ENCODE measurements at places on chromosomes 1 and 21.

- DNase-seq: no peak
Observed at GRCh38 chr1:56563568-56563967, 15.8 kb downstream of the PLPP3 start.

- no peak for DNase-seq
Observed at GRCh38 chr1:29675481-29676263, 439.4 kb downstream of the PTPRU start.

DNA sequence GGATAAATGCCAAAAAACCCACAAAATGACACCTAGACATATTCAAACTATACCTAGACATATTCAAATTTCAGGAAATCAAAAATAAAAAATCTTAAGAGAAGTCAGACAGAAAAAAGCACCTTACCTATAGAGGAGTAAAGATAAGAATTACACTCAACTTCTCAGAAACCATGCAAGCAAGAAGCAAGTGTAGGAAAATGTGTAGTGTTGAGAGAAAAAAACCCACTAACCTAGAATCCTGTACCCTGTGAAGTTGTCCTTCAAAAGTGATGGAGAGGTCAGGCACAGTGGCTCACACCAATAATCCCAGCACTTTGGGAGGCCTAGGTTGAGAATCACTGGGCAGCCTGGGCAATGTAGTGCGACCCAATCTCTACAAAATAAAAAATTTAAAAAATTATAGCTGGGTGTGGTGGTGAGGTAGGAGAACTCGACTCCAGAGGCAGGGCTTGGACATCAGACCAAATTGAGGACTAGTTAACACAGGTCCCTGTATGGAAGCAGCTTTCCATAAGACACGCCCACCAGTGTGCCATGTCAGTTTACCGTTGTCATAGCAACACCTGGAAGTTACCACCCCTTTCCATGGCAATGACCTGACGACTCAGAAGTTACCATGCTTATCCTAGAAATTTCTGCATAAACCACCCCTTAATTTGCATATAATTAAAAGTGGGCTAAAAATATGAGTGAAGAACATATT, 20.7 kb downstream of the PDIK1L start:
- DNase-seq: no peak

- DNase-seq: no peak
Observed at GRCh38 chr1:39411526-39412478, 79.6 kb upstream of the BMP8A start.

- DNase-seq: no peak
Observed at GRCh38 chr1:238340989-238341388, 450.3 kb upstream of the ZP4 start.

DNA sequence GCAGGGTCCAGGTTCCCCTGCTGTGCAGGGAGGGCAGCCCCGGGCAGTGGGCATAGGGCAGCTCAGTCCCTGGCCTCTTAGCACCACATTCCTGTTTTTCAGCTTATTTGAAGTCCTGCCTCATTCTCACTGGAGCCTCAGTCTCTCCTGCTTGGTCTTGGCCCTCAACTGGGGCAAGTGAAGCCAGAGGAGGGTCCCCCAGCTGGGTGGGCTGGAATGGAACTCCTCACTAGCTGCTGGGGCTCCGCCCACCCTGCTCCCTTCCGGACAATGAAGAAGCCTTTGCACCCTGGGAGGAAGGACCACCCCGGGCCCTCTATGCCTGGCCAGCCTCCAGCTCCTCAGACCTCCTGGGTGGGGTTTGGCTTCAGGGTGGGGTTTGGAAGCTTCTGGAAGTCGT, 32.8 kb upstream of the LHX4 start:
- no peak for DNase-seq

DNA sequence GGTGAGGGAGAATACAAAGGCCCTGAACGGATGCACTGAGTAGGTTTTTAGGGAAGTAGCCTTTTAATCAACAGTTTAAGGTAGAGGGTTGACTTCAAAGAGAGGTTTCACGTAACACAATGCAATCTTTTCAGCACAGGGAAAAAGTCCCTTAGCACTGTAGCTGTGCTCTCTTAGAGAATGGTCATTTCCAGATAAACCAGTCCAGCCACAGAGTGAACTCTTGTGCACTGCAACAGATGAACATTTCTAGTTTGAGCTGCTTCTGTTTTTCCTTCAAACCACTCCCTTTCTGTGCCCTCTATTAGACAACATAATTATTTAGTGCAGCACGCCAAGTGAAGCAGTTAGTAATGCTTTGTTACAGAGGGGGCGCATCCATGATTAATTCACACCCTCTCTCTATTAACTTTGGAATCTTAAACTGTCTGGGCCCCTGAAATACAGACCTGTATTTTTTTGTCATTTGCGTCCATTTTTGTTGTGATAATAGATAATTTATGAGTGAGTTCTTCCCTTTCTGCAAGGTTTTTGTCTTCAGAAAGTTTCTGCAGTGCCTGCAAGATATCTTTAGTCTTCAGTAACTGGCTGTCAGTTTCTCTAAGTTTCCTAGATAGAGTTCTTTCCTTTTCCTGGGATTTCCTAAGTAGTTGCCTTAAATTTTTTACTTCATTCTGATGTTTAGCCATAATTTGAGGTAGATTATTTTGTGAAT, 22.9 kb downstream of the LCA5L start:
- DNase-seq: peak; percentile 45

DNA sequence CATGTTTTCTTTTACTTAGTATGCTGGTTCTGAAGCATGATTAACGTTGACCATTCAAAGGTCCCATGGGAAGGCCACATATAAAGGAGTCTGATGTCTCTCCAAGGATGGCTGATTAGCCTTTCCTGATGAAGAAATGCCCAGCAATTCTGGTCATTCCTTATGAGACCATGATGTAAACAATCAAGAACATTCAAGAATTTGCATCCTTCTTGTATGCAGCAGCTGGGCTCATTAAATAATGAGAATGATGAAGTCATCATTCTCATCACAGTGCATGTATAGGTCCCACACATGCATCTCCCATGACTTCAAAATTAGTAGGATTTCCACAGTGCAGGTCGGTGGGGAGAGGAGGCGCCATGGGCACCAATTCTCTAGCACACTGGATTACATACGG, 85.4 kb downstream of the APP start:
- DNase-seq: no peak

GRCh38 chr1:34398916-34399275, 222.2 kb downstream of the C1orf94 start:
- DNase-seq: no peak

DNA sequence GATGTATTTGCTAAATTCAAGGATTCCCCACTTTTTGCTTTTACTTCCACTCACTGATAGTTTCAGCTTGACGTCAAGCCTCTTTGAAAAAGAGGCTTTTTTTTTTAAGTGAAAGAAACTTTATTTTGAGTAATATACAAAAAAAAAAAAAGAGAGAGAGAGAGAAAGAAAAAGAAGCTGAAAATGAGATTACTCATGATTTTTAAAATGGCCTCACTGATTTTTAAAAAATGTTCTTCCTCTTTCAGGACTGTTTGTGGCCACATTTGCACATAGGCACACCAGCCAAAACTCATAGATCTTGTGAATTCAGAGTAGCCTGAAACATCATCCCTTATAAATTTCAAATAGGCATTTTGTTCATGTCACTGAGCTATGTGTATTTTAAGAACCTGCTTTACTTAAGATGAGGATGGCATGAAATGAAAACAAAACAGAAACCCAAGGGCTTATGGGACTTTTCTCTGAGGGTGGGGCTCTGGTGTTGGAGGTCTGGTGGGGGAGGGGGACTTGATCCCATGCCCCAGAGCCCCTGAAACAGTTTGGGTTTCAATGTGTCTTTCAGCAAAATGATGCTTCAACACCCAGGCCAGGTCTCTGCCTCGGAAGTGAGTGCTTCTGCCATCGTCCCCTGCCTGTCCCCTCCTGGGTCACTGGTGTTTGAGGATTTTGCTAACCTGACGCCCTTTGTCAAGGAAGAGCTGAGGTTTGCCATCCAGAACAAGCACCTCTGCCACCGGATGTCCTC, 6.1 kb downstream of the ATF3 start:
- DNase-seq: no peak

DNA sequence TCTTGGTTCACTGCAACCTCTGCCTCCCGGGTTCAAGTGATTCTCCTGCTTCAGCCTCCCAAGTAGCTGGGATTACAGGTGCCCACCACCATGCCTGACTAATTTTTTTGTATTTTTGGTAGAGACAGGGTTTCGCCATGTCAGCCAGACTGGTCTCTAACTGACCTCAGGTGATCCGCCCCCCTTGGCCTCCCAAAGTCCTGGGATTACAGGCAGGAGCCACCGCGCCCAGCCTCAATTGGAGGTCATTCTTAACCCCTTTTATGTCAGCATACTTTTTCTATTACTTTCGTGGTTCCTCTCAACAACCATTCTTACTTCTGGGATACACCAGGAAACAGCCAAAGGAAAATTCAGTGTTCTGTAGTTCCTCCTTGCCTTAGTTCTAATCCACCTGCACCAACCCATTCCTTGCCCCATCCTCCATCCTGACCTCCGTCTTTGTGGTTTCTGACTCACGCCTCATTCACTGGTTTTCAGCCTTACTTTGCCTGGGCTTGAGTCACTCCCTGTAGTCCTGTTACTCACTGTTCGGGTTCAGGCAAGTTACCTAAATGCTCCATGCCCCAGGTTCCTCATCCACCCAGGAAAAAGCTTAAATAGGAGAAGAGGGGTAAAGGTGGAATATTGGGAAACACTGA, 12.9 kb upstream of the BCL10 start:
- no peak for DNase-seq

DNA sequence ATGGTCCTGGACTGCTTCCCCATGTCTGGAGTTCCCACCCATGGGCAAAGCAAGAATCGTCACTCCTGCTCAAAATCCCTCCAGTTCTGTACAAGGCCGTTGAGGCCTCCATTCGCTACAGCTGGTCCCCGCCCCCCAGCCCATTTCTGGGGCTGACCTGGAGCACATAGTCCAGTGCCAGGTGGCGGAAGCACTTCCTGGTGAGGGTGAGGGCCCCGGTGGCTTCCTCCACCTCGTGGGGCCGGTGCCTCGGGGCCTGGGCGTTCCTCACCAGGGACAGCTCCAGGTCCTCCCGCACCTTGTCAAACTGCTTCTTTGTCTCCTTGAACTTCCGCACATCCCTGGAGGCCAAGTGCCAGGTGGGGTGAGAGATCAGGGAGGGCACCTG, 7.4 kb downstream of the ACAP3 start:
- no peak for DNase-seq

DNA sequence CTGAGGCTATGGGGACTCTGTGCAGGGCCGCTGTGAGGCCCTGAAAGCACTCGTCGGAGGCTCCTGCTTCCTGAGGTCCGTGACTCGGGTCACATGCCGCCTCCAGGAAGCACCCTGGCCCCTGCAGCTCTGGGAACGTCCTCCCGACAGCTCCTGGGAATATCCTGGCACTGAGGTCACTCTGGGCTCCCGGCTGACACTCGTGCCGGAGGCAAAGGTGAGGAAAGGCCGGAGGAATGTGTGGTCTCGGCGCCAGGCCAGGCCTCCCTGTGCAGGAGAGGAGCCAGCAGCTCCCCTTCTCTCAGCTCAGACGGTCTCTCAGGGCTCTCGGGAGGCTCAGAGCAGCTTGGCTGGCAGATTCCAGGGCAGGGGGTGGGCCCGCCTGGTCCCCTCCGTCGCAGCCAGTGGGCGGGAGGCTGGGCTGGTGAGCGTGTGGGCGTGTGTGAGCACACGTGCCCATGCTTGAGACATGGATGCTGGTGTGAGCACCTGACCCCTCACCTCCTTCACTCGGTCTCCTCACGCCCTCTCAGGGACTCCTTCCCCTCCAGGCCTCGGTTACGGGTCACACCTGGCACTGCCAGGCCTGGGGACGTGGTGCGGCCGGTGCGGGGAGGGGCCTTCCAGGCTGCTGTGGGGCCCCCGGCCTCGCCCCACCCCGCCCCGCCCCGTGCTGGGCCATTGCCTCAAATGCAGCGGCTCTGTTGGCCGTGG, 5.5 kb upstream of the RNF223 start:
- peak; percentile 97 for DNase-seq

DNA sequence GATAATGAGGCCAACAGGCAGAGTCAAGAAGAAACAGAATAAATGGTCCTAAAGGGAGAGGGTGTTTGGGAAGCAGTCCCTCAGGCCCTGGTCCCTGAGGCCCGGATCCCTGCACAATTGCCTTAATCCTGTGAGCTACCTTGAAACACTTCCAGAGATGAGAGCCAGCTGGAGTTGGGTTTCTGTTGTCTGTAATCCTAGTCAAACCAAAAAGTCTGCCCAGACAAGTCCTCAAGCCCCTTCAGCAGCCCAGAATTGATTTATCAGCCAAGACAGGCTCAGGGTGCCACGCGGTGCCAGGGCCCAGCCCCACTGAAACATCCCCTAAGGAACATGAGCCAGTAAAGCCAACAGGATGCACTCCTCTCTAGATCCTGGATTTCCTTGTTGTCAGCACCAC, 16.4 kb upstream of the CLSTN1 start:
- peak; percentile 70 for DNase-seq

DNA sequence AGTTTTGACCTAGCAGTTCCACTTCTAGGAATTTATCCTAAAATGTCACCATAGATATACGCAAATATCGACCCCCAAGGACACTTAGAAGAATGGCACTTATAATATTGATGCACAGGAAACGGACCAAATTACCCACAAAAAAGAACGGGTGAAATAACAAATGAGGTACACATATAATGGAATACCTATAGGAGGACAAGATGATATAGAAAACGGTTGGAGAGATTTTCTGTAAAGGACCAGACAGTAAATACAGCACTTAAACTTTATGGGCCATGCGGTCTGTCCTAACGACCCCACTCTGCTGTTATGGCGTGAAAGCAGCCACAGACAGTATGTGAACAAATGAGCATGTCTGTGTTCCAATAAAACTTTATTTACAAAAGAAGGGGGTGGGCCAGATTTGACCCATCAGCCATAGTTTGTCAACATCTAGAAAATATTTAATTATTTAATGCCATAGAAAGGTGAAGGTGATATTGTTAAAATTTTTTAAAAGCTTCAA, 2.4 kb downstream of the TMPRSS3 start:
- DNase-seq: no peak

DNA sequence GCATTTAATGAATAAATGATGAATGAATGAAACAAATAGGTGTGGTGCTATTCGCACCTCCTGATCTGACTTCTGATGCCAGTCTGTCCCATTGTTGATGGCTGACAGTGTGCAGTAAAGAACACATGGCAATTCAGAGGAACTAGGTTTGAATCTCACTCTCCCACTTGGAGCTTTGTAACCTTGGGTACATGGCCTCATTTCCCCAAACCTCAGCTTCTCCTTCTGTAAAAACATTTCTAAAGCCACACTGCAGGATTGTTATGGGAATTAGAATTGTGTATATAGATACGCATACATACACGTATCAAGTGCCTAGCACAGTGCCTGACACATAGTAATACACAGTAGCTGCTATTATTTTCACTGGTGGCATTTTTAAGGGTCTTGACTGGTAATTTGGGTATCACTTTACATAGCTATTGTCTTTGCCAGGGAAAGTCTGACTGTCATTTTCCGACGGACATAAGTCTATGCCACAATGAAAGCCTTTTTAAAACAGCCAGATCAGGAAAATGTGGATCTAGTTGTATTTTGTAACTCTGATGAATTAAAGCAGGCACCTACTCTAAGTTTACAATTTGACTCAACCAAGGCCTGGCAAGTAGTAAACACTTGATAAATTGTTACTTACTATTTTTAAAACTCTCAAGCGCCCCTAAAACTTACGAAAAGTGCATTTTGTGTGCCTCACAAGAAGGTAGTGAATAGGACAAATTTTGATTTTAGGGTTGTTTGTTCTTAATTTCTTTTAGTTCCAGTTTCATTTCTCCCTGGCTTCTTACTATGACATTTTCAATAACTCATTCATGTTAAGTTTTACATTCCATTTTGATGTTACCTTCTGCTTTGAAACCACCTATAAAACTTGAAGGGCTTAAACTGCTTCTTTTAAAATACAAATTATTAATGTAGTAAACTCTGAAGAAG, 164.4 kb downstream of the SDCCAG8 start:
- DNase-seq: no peak
